ENCODE measurements at places on chromosomes 3 and 15.

- DNase-seq = no peak
Observed at GRCh38 chr3:10330319-10330718, 9.4 kb upstream of the SEC13 start.

DNA sequence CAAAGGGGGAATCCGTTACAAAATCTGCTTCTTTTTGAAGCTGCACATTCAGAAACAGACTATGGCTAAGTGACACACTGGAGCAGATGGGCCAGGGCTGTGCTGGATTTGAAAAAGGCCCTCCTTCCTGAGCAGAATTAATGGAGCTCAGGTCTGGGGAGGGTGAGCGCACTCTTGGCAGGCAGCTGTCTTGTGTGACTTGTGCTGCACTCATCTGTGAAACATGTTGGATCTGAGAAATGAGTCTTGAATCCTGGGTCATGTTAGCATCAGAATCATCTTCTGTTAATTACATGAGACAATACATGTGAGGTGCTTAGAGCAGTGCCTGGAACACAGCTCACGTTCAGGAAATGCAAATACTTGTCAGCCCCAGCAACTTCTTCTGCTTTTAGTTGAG lies 219.6 kb downstream of the THSD4 start:
- no peak for DNase-seq

GRCh38 chr3:179760944-179761343 lies 108.1 kb downstream of the USP13 start:
- no peak for DNase-seq

- no peak for DNase-seq
Observed at GRCh38 chr15:45640616-45641015, 5.8 kb downstream of the SQOR start.

DNA sequence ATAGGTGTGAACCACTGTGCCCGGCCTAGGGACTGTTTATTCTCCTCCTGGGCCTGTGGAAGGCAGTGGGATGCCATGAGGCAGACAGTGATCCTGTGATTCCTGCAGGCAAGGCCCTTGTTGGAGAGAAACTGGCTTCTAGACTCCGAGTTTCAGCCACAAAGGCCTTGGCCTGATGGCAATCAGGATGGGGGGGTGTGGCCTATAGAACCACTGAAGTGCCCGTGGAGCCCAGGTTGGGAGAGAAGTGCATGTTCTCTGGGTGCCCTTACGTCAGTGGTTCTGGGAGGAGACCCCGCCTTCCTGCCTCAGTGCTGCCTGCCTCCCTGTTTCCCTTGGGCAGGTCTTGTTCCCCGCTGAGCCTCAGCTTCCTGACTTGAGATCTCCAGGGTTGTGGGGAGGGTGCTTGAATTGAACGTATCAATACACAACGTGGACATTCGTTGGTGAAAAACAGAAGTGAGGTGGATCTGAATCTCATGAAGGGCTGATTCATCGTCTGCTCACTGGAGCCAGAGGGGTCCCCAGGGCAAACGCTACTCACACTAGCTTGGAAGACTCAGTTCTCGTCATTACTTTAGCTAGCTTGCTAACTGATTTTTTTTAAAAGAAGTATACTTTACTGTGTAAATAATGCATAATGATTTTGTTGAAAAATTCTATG lies 31.8 kb downstream of the IRAK2 start:
- no peak for DNase-seq

DNA sequence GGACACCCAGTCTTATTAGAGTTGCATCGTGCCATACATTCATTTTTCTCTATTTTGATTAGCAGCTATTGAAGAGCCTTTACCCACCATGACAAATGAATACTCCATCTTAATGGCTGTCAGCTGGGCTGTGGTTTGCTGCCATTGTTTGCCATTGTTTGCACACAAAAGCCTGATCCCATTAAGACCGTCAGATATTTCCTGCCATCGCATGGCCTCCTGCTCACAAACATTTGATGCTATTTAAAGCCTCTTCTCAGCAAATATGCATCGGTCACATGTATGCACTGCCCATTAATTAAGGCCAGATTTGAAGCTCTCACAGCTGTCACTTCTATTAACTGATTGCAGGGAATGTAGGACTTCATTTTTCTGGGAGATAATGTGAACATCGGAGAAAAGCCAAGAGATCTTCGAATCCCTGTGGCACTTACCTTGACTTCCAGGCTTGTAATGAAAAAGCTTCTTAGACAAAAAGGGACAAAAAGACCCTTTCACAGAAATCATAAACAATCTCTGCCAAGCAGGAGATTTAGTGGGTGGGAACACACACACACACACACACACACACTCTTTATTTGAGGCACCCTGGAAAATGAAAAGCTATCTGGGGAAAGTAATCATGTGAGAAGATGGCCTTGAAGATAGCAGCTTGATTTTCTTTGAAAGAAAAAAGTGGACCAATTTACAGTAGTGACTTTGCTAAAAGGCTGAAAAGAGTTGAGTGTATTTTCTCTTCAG lies 175.4 kb upstream of the NR2E3 start:
- DNase-seq = peak; percentile 89

GRCh38 chr3:21256932-21257331 lies 494.1 kb downstream of the ZNF385D start:
- DNase-seq = peak; percentile 73

GRCh38 chr15:31525988-31526665 lies 199.5 kb downstream of the KLF13 start:
- no peak for DNase-seq

DNA sequence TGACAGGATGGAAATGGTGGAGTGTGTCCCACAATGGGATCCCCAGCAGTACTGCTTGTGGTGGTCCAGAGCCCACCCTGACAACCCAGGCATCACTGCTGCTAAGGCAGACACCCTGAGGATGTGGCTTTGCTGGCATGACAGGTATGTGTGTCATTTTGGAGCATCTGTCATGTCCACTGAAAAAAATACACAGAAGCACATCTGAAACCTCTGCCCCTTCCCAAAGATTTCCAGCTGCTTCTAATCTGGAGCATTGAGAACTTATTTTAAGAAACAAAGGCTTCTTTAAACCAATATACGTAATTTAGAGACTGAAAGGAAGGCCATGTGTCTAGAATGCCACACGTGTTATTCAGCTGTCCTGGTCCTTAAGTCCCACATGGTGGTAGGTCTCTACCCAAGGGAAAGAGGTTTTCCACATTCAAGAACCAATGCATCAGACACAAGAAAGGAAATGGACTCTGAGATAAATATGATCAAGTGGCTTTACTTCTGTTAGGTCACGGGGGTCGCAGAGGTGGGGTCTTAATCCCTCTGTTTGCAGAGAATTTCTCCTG lies 88.3 kb downstream of the PDZRN3 start:
- no peak for DNase-seq

- no peak for DNase-seq
Observed at GRCh38 chr3:134833453-134834163, 38.5 kb downstream of the EPHB1 start.

GRCh38 chr15:37984368-37984767 lies 49.9 kb downstream of the TMCO5A start:
- no peak for DNase-seq

DNA sequence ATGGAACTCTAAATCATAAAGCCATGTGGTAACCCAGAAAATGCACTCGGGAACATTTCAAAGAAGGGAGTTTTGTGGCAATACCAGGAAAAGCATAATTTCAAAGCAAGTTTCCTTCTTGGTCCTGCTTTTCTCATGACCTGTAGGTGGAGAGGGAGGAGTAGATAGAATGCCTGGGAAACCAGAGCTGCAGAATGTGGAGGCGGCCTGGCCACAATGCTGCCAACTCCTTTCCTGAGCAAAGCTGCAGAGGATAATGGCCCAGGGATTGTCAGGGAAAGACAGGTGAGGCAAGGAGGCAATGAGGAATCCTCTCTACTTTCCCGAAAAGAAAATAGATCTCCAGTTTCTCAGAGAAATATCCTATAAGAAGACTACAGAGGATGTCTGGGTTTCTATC lies 330.3 kb downstream of the FGF12 start:
- DNase-seq = no peak

- no peak for DNase-seq
Observed at GRCh38 chr3:73280746-73281145, 219.3 kb downstream of the EBLN2 start.

DNA sequence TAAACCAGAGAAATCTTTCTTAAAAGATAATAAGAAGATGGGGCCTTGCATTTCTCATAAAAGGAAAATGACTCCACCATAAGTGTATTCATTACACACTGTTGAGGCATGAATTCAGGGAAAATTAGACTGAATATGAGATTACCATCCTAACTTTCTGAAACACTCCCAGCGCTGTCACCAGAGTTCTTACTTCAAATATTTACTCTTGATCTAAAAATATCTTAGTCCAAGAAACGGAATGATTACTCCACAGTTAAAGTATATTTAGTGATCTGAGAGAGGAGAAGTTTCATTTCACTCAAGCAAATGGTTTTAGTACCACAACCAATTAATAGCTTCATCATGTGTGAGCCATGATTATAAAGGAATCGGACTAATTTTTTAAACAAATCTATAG lies 300.3 kb downstream of the ZBTB20 start:
- DNase-seq = no peak

- DNase-seq = no peak
Observed at GRCh38 chr3:52471371-52472238, 16.2 kb downstream of the NISCH start.

DNA sequence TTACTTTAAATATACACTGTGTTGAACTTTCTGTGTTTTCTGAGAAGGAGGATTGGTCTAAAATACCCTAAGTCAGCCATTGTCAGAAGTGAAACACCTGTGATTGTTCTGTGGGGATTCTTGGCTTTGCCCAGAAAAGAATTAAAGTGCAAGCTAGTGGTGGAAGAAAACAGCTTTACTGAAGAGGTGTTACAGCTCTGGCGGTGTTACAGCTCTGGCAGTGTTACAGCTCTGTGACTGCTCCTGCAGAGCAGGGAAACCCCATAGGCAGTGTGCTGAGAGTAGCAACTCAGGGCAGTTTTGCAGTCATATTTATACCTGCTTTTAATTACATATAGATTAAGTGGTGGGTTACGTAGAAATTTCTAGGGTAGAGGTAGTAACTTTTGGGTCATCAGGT lies 66.6 kb downstream of the C3orf20 start:
- DNase-seq = no peak

- peak; percentile 18 for DNase-seq
Observed at GRCh38 chr3:5304789-5305683, 117.5 kb downstream of the EDEM1 start.

Data from COR-L47 (cell line).